Colonic mucosa (tissue), 4 donors: ENCODE measurements at places on chromosomes 2 and 18. TPM values are rescaled to one million over a fixed set of nuclear protein-coding genes. Genes with fewer than 3 reads are reported as not detected.

The CTLA4 gene
- 0.84 TPM for total RNA-seq

The TMSB10 gene
- total RNA-seq, result 2,226 TPM

The VWC2L gene
- total RNA-seq, result not detected

The MYO5B gene
- total RNA-seq, result 106 TPM

The TUBA3E gene
- total RNA-seq, result not detected

The ZNF521 gene
- total RNA-seq, result 3.8 TPM

The IL18RAP gene
- 0.42 TPM for total RNA-seq

The SPDYA gene
- total RNA-seq, result 0.42 TPM
